Mucosa of descending colon (tissue), 3 donors: ENCODE measurements at places on chromosomes 13 and 19. TPM values are rescaled to one million over a fixed set of nuclear protein-coding genes. Genes with fewer than 3 reads are reported as not detected.

BCL3 gene
- total RNA-seq = 90.6 TPM

TMEM255B gene
- total RNA-seq = 6.6 TPM

GRCh38 chr13:57582032-57582431, 49.5 kb upstream of the PCDH17 start:
- no peak for DNase-seq

GRCh38 chr19:58059003-58059670, at the start of gene ZNF135:
Gene ZNF135, plus strand, starts transcription at chr19:58059282. Its CDS starts 721 bp downstream, at chr19:58060003.
- peak; percentile 88 for DNase-seq

DNA sequence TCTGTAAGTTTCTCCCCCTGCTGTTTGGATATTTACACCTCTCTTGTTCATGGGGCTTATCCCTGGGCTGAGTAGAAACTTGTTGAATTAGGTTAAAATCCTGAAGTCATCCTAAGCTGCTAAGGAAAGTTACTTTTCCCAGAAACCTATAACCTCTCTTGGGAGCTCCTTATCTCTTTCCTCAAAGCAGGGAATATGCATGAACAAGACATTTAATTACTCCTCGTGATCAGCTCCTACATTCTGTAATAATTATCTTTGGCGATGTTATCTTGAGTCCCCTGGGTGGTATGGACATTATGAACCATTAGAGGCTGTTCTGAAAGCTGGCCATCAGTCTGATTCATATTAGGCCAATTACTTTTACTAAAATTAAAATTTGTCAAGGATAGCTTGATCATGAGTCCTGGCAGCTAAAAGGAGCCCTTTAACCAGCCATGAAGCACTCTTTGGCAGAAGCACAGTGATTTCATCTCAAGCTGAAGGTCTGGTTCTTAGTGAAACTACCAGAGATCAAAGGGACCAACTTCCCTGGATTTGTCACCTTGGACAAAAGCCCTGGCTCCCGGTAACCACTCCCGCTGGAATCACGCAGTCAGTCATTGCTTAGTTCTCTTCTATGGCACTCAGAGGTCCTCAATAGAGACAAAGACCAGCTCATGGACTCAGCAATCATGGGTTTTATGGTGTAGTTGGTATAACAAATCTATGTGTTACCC, 811.8 kb downstream of the UQCRFS1 start:
- no peak for DNase-seq

GRCh38 chr13:47092202-47092601, 195.3 kb upstream of the HTR2A start:
- no peak for DNase-seq

- no peak for DNase-seq
These were observed 68.2 kb downstream of the ESD start for GRCh38 chr13:46728777-46729176.
